ENCODE measurements at places on chromosomes 1 and 21. TPM values are rescaled to one million over a fixed set of nuclear protein-coding genes. Genes with fewer than 3 reads are reported as not detected.

GRCh38 chr1:168734271-168734670, 5.3 kb upstream of the DPT start:
- no peak overlapping the region for H3K4me3 ChIP-seq
- peaks cover 39% of the 10 kb centered on the region for H3K4me1 ChIP-seq
- H3K36me3 ChIP-seq = no peaks in the 10 kb centered on the region

GRCh38 chr21:40425981-40426380, 421.0 kb downstream of the DSCAM start:
- no peak overlapping the region for H3K27ac ChIP-seq
- H3K27me3 ChIP-seq = no peaks in the 10 kb centered on the region
- H3K36me3 ChIP-seq = no peaks in the 10 kb centered on the region
- H3K4me3 ChIP-seq = no peak overlapping the region
- DNase-seq = no peak

DNA sequence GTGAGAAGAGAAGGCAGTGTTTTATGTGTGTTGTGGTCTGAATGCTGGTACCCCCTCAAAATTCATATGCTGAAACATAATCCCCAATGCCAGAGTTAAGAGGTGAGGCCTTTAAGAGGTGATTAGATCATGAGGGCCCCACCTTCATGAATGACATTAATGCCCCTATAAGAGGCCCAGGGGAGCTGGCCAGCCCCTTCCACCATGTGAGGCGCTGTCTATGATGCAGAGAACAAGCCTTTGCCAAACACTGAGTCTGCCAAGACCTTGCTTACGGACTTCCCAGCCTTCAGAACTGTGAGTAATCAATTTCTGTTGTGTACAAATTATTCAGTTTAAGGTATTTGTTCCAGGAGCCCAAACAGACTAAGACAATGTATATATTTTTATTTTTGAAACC, 20.2 kb downstream of the CAPZB start:
- H3K36me3 ChIP-seq = peaks cover 7% of the 10 kb centered on the region
- H3K27me3 ChIP-seq = no peaks in the 10 kb centered on the region
- no peak overlapping the region for H3K4me3 ChIP-seq
- H3K27ac ChIP-seq = peak overlapping the region; percentile 73

The CCDC28B gene
- not detected for total RNA-seq

The A3GALT2 gene
- not detected for total RNA-seq

The UROD gene
- total RNA-seq = 70.9 TPM

GRCh38 chr1:4599951-4600481, 54.4 kb upstream of the AJAP1 start:
- H3K4me1 ChIP-seq = no peaks in the 10 kb centered on the region
- H3K27me3 ChIP-seq = peaks cover 70% of the 10 kb centered on the region
- H3K27ac ChIP-seq = no peak overlapping the region
- DNase-seq = no peak
- no peak overlapping the region for H3K4me3 ChIP-seq
- no peaks in the 10 kb centered on the region for H3K36me3 ChIP-seq

DNA sequence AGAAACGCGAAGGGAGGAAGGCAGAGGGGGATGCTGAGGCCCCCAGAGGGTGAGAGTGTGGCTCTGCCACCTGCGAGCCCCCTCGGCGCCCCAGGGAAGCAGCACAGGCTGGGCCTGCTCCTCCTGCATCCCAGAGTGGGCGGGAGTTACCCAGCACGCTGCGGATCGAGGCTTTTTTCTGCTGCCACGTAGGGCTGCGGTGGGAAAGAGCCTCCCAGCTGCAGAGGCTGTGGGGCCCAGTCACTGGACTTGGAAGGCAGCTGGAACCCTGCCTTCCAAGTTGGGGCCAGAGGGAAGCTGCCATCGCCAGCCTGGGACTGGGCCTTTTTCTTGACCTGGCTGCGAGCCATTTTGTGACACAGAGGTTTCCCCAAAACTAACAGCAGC, 2.3 kb upstream of the GRIK3 start:
- H3K36me3 ChIP-seq = no peaks in the 10 kb centered on the region
- no peak overlapping the region for H3K4me3 ChIP-seq
- H3K27ac ChIP-seq = no peak overlapping the region
- H3K27me3 ChIP-seq = peaks cover 81% of the 10 kb centered on the region
- peaks cover 19% of the 10 kb centered on the region for H3K4me1 ChIP-seq

The COL8A2 gene
- 6.7 TPM for total RNA-seq

The NBPF11 gene
- total RNA-seq = 37.9 TPM

GRCh38 chr1:229990326-229990725, 76.7 kb upstream of the GALNT2 start:
- no peaks in the 10 kb centered on the region for H3K36me3 ChIP-seq
- no peak overlapping the region for H3K27ac ChIP-seq
- no peaks in the 10 kb centered on the region for H3K27me3 ChIP-seq
- DNase-seq = no peak
- no peaks in the 10 kb centered on the region for H3K4me1 ChIP-seq
- no peak overlapping the region for H3K4me3 ChIP-seq

GRCh38 chr1:206796981-206797402, 24.7 kb upstream of the IL10 start:
- DNase-seq = no peak
- H3K4me3 ChIP-seq = no peak overlapping the region
- no peaks in the 10 kb centered on the region for H3K36me3 ChIP-seq
- H3K4me1 ChIP-seq = no peaks in the 10 kb centered on the region
- no peak overlapping the region for H3K27ac ChIP-seq

The ZNF593 gene
- 60.0 TPM for total RNA-seq

DNA sequence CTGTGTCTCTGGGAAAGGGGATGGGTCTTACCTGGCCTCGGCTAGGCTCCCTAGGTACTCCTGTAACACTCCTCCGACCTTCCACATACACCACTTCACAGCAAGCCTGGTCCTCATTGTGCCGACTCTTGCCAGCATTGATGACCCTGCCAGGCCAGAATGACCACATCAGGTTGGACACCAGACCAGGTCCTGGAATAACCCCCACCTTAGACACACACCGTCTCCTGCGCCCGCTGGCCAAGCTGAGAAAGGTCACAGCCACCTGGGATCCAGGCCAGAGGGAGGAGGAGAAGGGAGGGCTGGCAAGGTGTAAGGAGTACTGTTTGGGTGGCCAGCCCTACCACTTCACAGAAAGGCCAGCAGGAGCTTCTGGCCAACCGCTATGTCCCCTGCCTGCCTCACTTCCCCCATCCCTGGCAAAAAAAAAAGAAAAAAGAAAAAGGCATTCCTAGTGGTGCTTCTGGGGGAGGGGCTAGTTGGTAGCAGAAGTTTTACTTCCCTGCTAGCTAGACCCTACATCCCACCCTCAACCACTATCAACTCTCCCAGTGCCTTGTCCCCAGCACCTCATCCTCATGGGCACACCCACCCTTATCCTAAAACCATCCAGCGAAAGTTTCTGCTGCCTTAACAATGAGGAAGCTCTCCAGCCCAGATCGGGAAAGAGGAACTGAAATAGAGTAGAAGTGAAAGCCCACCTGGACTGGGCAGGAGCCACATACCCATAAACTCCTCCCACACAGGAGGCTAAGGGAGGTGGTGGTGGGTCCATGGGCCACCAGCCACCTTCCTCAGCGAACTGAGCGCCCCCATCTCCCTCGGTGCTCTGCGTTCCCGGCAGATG, 1.4 kb downstream of the PPM1J start:
- peak overlapping the region; percentile 70 for H3K4me3 ChIP-seq
- H3K4me1 ChIP-seq = peaks cover 18% of the 10 kb centered on the region
- peaks cover 5% of the 10 kb centered on the region for H3K27me3 ChIP-seq
- peak overlapping the region; percentile 80 for H3K27ac ChIP-seq
- no peaks in the 10 kb centered on the region for H3K36me3 ChIP-seq

The FAM163A gene
- 0.18 TPM for total RNA-seq

- H3K27me3 ChIP-seq = no peaks in the 10 kb centered on the region
- H3K27ac ChIP-seq = no peak overlapping the region
- H3K4me3 ChIP-seq = no peak overlapping the region
- H3K36me3 ChIP-seq = no peaks in the 10 kb centered on the region
- DNase-seq = no peak
Observed at GRCh38 chr1:94778808-94779207, 41.3 kb upstream of the SLC44A3 start.

GRCh38 chr1:202725526-202725925, 15.3 kb upstream of the SYT2 start:
- no peak overlapping the region for H3K27ac ChIP-seq
- H3K36me3 ChIP-seq = peaks cover 49% of the 10 kb centered on the region
- no peaks in the 10 kb centered on the region for H3K27me3 ChIP-seq
- DNase-seq = no peak
- no peak overlapping the region for H3K4me3 ChIP-seq

- H3K27ac ChIP-seq = no peak overlapping the region
- peaks cover 43% of the 10 kb centered on the region for H3K27me3 ChIP-seq
- H3K4me1 ChIP-seq = peaks cover 7% of the 10 kb centered on the region
- H3K36me3 ChIP-seq = no peaks in the 10 kb centered on the region
- peak overlapping the region; percentile 27 for H3K4me3 ChIP-seq
- DNase-seq = no peak
Observed at GRCh38 chr1:32427264-32427963, 33.2 kb upstream of the BSDC1 start.

GRCh38 chr1:161021165-161021969, 415 bp upstream of the F11R start:
- DNase-seq = peak; percentile 98

DNA sequence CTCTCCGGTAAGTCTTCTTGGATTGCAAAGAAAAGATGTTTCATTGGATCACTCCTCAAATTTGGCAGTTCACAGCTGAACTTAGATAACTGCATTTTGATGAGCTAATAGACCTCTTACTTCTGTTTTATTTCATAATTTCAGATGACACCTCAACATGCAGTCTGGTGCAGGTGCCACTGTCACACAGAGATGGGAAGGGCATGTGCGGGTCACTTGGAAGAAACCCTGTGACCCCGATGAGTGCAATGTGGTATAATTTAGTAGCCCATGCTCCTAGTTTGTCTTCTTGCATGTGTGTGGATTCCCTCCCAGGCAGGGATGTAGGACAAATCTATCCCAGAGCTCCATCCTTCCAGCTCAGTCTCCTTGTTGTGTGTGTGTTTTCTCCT, 481 bp upstream of the SLAMF1 start:
- no peak for DNase-seq
- H3K27ac ChIP-seq = peak overlapping the region; percentile 36
- no peaks in the 10 kb centered on the region for H3K27me3 ChIP-seq
- H3K36me3 ChIP-seq = no peaks in the 10 kb centered on the region

The POGZ gene
- 85.8 TPM for total RNA-seq

The RXFP4 gene
- total RNA-seq = not detected

The CYYR1 gene
- 6.8 TPM for total RNA-seq

DNA sequence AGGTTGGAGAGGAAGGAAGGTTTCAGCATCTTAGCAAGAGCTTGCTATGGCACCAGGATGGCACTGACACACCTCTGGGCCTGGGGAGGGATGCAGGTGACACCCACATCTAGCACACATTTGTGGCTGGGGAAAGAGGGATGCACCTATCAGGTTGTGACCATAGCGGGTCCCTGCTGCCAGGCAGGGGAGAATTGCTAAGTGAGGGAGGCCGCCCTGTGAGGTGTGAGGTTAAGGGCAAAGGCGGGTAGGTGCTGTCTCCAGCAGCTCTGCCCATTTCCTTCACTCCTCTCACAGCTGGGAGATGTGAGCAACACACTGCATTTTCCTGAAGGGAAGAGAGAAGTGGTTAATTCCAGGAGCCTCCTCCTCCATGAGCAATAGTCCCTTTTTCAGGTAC, 83.2 kb upstream of the TLR5 start:
- DNase-seq = no peak
- no peaks in the 10 kb centered on the region for H3K4me1 ChIP-seq
- H3K4me3 ChIP-seq = no peak overlapping the region
- H3K27me3 ChIP-seq = no peaks in the 10 kb centered on the region

DNA sequence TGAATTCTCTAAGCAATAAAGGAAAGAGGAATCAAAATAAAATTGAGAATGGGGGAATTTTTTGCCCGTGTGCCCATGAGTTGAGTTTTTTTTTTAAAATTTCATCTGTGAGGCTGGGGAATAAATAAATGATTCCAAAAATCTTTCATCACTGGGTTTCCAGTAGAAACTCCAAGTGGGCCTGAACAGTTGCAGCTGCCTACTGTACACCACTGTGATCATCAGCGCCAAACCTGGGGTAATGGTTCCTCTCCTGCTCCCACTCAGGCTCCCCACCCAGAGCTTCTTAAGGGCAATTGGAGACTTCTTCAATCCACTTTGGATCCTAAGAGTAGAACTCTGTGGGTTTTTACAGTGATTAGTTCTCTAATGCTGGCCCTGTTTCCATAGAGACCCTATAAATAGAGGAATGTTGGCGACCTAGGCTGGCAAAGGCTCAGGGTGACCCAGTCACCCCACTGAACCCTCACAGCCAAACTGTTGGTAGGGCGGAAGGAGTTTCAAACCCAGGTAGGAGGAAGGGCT, 9.3 kb downstream of the TMCC2 start:
- H3K27ac ChIP-seq = no peak overlapping the region
- H3K27me3 ChIP-seq = no peaks in the 10 kb centered on the region
- no peak overlapping the region for H3K4me3 ChIP-seq
- no peak for DNase-seq

GRCh38 chr1:83098131-83098530, 900.8 kb downstream of the TTLL7 start:
- no peaks in the 10 kb centered on the region for H3K27me3 ChIP-seq
- H3K27ac ChIP-seq = no peak overlapping the region
- H3K4me1 ChIP-seq = no peaks in the 10 kb centered on the region
- no peaks in the 10 kb centered on the region for H3K36me3 ChIP-seq
- no peak overlapping the region for H3K4me3 ChIP-seq
- DNase-seq = peak; percentile 27
